ENCODE measurements at places on chromosomes 6 and 20.

- no peak for DNase-seq
Measured at GRCh38 chr6:131183427-131184095, 48.3 kb downstream of the AKAP7 start.

GRCh38 chr6:34285448-34286164 lies 36.8 kb upstream of the SMIM29 start:
- DNase-seq: no peak

DNA sequence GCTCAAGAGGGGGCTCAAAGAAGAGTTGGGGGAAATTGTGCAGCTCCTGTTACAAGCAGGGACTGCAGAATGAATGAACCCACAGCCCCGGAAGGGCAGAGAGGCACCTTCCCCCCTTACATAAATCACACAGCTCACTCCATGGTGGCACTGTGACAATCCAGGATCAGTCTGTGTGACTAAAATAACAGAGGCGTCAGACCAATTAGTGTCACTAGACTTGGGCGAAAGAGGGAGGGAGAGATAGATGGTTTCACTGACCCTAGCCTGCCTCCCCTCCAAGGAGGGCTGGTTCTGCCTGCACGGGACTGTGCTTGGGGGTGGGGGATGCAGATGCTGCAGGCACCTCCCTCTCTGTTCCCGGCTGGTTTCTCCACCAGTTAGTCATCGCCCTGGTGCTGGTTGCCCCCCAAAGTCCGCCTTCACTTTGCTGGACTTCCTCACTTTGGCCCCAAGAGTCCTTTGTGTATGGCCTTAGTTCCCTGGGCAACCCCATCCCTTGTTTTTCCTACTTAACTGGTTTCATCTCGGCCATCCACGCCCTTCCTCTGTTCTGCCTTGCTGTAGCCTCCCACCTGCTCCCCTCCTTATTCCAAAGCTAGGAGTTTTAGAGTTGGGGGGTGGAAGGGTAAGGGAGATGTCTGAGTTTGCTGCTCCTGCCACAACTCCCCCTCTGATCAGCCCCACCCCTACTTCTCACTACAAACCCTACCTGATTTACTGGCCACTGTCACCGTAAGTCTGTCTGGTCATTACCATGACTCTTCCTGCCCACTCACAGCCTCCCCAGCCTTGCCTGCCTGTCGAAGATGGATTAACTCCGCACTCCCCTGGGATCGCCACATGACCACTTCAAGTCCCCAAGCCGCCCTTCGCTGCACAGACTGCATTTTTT lies 17.7 kb downstream of the CCDC167 start:
- DNase-seq: no peak

DNA sequence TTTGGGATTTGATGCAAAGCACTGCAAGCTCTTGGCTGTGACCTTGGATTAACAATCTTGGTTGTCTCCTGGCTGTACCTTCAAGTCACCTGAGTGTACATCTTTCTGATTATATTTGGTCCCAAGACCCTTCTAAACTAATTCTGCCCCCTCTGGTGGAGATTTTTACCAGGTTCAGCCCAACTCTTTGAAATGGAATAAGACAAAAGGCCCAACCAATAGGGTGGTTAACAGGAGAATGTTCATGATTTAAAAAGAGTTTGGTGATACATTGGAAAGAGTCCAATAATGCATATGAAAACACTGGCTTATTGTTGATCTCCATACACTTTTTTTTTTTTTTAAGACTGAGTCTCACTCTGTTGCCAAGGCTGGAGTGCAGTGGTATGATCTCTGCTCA lies 77.5 kb upstream of the CD83 start:
- DNase-seq: no peak

- no peak for DNase-seq
Measured at GRCh38 chr20:11849270-11849915, 68.3 kb upstream of the BTBD3 start.

GRCh38 chr20:32969356-32970114 lies 34.7 kb downstream of the SUN5 start:
- no peak for DNase-seq

- no peak for DNase-seq
Measured at GRCh38 chr6:156627524-156627923, 149.7 kb upstream of the ARID1B start.

DNA sequence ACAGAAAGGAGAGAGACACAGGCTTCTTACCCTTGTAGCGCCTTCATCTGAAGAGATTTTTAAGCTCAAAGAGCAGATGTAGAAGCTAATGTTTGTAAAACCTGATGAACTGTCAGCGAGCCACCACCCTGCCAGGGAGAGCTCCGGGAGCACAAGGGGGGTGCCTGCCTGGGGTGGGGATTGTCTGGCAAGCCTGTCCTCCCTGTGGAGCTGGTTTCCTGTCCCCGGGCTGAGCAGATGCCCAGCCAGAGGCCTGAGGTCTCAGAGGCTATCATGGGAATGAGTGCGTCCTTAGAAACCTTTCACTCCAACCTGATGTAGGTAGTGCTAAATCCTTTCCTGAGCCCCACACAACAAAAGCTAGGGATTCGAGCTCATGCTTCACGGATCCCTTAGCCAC lies 41.9 kb upstream of the NR2E1 start:
- DNase-seq: no peak

DNA sequence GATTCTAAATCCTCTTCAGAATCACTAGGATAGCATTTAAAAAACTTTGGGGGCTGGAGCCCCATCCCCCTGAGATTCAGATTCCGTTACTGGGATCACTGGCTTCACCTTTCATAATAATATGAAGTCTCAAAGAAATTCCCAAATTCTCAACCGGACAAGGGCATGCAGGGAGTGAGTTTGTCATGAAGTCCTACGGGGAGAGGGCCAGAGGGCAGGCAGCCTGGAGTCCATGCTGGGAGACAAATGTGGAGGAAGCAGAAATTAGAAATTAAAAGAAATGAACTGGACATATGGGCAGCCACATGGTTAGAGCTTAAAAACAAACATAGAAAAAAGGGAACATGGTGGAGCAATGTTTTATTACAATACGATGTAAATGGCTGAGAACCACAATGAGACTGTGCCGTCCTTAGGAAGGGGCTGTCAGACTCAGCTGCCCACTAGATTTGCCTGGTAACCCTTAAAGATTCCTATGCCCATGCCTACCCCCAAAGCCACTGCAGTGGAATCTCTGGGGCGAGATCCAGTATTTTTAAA lies 142.6 kb downstream of the CEBPB start:
- no peak for DNase-seq

DNA sequence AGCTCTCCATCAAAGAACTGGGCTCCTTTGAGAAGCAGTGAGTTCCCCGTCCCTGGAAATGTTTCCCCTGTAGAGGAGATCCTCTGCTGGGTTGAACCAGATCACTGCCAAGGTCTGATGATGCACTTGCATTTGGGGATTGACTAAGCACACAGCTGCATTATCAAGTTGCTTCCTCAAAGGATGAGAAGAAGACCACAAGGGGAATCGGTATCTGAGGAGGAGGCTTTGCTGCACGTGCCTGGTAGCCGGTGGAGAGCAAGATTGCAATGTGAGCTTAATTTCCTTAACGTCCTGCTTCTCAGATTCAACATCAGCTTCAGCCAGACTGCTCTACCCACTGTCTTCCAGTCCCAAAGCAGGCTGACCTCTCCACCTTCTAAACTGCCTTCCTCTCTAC lies 128.8 kb upstream of the STMND1 start:
- DNase-seq: no peak

DNA sequence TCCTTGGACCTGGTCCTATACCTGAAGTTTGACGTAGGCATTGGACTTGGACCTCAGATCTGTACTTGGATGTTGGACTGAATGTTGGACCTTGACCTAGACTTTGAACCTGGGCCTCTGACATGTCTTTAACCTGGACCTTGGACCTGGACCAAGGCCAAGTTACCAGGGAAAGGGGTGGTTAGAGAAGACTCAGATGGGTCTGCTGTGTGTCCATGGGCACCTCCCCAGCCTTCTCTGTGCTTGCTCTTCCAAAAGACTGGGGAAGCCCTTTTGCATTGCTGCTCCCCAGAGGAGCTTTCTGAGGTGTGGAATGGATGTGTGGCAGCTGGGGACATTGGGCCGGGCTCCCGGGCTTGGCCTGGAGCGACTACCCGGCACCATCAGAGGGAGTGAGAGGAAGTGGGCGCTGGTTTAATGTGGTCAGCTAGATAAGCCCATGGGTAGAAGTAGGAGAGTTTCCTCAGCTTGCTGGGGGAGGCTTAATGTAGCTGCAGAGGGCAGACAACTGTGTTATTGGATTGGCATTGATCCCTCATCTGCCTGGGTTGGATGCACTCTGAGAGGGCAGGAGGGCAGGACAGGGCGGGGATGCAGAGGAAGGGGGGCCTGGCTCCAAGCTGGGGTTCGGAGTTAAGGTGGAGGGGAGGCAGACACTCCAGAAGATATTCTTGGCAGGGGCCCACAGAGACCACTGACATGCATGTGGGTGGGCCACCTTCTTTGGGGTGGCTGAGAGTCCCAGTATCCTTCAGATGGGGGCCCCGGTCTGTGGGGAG lies 4.2 kb downstream of the SCRT2 start:
- no peak for DNase-seq

DNA sequence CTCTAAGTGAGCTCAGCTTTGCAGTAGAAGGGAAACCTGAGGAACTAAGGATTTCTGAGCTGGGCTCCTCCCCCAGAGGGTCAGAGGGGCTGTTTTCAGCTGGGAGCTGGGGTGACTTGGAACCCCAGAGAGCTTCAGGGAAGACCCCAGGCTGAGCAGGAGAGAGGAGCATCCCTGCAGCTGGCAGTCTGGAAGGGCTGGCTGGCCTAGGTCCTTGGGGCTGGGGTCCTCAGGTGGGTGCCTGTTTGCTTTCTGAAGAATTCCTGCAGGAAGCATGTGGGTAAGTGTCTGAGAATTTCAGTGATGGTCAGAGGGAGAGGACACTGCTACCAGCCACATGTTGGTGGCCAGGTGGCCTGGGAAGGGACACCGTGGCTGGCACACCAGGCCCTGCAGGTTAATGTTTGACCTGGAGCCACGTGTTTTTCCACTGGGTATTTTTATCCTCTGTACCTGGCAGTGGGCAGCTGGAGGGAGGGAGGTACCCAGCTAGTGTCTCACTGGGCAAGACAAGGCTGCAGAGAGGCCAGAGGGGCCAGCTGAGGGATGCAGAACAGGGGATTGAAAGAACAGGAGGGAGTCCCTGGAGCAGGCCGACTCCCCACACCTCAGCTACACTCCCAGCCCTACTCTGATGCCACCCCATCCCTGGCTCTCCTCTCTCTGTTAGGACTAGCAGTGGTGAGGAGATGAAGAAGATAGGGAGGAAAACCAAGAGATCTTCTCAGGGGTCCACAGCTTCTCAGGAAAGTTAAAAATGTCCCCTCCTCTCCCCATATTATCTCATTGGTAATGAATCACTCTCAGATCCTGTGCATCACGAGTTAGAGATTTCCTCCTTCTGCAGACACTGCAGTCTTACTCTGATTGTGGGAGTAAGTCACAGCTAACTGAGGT lies 143.6 kb downstream of the VEGFA start:
- DNase-seq: no peak

Data from A549 (cell line).